ENCODE measurements at places on chromosomes 12 and 14. TPM values are rescaled to one million over a fixed set of nuclear protein-coding genes. Genes with fewer than 3 reads are reported as not detected.

DNA sequence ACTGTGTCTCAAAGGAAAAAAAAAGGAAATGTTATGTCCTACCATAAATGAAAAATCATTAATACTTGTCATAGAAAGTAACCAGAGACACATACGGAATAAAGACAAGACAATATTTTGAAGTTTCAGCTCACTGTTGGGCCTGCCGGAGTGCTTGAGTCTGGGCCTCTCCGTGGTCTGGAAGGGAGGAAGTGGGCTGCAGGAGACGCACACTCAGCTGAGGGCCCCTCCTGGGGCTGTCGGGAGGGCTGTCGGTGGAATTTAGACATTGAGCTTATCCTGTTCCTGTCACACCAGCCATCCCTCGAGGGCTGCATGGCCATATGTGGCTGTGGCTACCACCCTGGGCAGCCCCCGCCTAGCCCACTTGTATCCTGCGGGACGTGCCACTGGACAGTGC, 80.6 kb downstream of the DDX51 start:
- no peak for DNase-seq

DNA sequence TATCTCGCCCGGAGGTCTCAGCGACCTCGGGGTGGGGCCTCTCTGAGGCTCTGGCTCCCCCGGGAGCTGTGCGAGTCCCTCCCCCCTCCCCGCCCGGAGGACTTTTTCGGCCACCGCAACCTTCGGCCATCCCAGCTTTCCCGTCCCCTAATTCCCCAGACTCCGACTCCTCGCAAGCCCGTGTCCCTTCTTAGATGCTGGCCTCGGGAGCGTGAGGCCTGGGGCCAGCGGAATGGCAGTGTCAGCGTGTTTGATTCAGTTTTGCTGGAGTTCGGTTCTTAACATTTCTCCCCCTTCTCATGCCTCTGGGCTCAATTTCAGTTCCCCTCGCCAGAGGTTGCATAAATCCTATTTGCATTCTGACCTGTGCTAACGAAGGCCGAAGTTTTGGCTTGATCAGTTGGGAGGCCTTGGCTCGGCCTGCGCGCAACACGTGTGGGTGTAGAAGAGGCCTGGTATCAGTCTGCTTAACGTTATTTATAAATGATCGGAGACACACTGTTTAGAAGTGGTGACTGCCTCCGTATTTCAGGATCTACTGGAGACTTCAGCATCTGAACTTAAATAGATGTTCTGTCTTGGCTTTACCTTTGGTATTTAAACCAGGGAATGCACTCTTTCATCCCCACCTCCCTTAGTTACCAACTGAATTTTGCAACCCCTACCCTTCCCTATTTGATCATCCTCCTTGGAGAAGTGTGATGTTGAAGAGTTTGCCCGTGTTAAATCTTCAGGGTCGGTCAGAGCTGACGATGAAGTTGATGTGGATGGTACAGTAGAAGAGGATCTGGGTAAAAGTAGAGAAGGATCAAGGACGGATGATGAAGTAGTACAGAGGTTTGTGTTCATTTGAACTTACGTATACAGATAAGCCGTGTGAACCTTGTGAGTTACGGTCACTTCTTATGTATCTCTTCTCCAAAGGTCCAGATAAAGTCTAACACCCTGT, 851 bp downstream of the HSP90B1 start:
- no peak for DNase-seq

DNA sequence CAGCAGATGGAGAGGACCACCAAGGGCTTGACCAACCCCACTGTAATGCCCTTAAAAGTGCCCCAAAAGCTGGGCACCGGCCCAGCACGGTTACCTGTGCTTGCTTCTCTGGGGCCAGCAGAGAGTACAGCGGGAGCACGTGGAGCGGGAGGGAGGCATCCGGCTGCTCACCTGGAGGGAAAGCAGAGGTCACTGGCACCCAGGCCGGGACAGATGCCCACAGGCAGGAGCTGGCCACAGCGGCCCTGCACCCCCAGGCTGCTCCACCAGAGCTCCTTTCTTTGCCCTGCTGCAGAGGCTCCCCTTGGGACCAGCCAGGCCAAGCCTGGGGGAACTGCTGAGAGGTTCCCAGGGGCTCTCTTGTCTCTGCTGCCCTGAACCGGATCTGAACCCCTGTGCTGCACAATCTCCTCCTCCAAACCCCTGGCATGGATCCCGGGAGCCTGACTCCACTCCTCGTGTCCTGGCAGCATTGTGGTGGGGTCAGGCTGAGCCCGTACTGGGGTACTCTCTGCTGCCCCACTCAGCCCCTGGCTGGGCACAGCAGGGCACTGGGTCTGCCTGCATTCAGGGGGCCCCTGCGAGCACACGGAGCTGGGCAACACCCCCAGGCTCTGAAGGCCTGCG, 24.0 kb downstream of the DHX37 start:
- DNase-seq = no peak

GRCh38 chr12:41032386-41032785, 155.7 kb upstream of the PDZRN4 start:
- no peak for DNase-seq

DNA sequence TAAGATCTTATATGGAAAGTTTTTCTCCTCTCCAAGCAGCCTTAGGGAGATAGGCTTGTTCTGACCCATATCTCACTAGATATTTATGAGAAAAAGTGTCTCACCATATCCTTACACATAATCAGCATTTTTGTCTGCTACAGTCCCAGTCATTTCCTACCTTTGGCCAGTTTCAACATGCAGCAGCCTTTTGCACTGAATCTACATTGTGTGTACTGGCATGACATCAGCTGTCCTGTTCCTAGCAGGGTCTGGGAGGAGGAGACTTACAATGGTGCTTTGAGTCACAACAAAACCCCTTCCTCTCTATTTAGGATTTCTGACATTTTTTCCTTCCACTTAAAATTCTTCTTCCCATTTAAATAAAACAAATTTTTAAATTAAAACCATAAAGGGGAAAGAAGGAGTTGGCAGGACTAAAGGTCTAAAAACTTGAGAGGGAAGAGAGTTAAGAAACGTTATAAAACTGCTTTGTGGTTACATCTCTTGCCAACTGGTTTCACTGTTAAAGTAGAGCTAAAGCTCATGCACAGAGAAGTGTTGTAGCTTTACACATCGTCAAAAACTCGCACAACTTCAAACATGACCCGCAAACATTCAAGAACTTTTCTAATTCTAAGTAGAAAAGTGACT, 53.3 kb upstream of the CERS5 start:
- no peak for DNase-seq

- no peak for DNase-seq
Observed at GRCh38 chr12:85784096-85784720, 52.0 kb downstream of the RASSF9 start.

DNA sequence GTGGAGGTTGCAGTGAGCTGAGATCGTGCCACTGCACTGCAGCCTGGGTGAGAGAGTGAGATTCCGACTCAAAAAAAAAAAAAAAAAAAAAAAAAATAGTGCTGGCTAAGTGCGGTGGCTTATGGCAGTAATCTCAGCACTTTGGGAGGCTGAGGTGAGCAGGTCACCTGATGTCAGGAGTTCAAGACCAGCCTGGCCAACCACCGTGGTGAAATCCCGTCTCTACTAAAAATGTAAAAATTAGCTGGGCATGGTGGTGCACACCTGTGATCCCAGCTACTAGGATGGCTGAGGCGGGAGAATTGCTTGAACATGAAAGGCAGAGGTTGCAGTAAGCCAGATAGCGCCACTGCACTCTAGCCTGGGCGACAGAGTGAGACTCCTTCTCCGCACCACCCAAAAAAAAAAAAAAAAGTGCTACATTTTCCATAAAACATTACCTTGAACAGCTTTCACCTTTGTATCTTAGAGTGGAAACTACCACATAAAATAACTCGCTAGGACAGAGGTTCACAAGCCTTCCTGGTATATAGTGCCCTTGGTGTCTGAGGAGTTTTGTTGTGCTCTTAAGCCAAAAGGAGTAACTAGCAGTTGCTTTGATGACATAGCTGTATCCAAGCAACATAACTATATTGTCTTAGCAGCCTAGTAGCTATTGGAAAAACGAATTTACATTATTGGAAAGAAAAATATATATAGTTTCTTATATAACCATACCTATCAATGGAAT, 11.1 kb downstream of the PTGES3 start:
- no peak for DNase-seq

DNA sequence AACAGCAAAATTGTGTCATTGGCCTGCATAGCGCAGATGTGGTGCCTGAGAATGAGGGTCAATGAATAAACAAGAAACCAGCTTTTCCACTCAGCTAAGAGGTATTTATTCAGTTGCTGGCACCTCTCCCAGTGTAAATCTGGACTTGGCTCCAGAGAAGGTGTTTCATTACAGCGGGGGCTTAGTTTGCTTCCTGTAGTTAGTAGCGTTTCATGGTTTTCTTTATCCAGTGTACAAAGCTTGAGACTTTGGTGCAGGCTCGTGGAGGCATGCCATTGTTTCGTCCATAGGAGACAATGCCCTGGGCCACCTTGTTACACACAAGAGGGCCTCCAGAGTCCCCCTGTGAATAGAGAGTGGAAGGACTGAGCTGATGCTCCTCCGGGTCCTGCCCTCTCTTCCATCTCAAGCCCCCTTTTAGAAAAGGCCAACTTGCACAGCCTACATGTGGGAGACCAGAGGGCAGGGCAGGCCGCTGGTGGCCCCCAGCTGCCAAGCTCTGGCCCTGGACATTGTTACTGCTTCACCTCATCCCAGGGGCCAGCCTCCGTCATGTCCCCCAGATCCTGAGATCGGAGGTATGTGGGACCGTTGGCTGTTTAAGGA, 3.0 kb downstream of the GZMB start:
- no peak for DNase-seq

DNA sequence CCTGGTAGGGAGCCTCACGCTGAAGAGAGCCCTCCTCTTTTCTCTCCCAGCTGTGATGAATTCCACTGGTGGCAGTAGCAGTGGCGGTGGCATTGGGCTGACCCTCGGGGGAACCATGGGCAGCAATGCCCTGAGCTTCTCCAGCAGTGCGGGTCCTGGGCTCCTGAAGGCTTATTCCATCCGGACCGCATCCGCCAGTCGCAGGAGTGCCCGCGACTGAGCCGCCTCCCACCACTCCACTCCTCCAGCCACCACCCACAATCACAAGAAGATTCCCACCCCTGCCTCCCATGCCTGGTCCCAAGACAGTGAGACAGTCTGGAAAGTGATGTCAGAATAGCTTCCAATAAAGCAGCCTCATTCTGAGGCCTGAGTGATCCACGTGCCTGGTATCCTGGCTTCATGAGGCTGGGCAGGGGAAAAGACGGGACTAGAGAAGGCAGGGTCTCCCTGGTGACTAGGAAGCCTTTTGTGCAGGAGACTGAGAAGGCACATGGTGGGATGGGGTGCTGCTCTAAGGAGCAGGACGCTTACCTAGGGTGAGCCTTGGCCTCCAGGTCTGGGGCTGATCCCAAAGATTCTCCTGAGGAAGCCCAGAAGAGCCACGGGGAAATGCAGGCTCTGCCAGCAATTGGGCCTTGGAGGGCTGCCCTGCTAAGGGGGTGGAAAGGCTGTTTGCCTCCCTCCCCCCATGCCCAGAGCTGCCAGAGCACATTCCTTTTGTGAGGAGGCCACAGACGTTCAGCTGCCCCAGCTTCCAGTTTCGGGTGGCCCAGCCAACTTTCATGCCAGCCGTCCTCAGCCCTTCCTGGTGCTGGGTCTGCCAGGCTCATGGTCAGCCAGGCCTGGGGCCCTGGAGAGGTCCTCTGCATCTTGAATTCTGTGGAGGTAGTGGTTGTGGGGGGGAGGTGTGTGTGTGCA, 15.8 kb downstream of the KRT7 start:
- DNase-seq = no peak

- no peak for DNase-seq
Observed at GRCh38 chr14:23485326-23485725, 15.8 kb downstream of the NGDN start.

Gene MYH6
- not detected for total RNA-seq

Gene AKAP3
- total RNA-seq = not detected

Gene APOLD1
- total RNA-seq = 127 TPM

Gene ANO4
- total RNA-seq = 0.74 TPM

Gene TAS2R31
- 3.2 TPM for total RNA-seq

Gene IFNG-AS1
- not detected for total RNA-seq

Gene CPNE6
- total RNA-seq = not detected

Gene SLC7A8
- 68.5 TPM for total RNA-seq

Gene ACACB
- 130 TPM for total RNA-seq

Gene KRT71
- not detected for total RNA-seq

Gene DBX2
- not detected for total RNA-seq

Gene C12orf76
- 7.6 TPM for total RNA-seq

Data from vagina (tissue), 2 donors.